ENCODE measurements at places on chromosomes 6 and 20.

- no peak for DNase-seq
These were observed 75.1 kb downstream of the CDC40 start for GRCh38 chr6:110255211-110255750.

GRCh38 chr6:137717074-137718073 lies 149.7 kb upstream of the TNFAIP3 start:
- peak; percentile 28 for DNase-seq

- DNase-seq = no peak
These were observed 3.3 kb downstream of the ENTPD6 start for GRCh38 chr20:25198663-25199383.

DNA sequence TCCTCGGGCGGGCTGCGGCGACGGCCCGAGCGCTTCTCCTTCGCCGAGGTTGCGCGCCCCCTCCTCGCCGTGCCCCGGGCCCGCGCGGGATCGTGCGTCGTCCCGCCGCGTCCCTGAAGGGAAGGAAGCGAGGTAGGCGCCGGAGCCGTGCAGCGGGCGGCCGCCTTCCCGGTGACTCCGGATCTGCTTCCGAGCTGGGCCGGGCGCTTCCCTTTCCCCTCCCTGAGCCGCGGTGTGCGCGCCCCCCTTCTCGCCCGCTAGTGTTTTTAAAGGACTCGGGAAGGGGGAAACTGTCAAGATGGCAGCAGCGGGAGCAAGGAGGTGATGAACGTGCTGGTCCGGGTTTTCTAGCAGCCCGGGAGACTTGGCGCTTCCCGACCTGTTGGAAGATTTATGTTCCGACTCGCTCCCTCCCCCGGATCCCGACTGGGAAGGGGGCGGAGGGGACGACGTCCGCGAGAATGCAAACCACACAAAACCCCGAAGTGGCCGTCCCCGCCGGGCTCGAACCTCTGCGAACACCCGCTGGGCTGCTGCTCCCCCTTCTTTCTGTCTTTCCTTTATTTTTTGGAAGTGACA lies 744 bp upstream of the FOXO3 start:
- DNase-seq = no peak

DNA sequence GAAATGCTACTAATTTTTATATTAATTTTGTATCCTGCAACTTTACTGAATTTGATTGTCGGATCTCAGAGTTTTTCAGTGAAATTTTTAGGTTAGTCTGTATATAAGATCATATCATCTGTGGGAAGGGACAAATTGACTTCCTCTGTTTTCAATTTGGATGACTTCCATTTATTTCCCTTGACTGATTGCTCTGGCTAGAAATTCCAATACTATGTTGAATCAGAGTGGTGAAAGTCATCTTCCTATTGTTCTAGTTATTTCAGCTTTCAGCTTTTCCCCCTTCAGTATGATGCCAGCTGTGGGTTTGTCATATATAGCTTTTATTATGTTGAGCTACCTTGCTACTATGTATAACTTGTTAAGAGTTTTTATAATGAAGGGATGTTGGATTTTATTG lies 771.2 kb downstream of the KIF16B start:
- DNase-seq = no peak

DNA sequence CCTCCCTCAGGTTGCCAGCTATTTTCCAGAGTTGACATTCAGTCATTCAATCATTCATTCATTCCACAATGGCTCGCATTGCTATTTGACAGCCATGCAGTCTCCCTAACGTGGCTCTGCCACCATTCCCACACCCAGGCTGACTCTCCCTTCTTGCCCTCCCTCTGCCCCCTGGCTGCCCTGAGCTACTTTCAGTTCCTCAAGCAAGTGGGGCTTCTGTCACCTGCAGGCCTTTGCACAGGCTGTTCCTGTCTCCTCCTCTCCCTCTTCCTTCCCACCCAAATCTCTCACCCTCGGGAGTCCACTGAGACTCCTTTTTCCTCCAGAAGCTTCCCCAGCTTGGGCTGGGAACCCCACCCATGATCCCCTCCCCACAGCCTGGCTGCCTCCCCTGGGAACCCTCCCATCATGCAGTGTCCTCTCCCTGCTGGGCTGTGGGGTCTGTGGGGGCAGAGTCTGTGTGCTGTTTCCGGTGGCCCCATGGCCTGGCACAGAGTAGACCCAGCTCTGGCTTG lies 2.6 kb downstream of the PACSIN1 start:
- no peak for DNase-seq

DNA sequence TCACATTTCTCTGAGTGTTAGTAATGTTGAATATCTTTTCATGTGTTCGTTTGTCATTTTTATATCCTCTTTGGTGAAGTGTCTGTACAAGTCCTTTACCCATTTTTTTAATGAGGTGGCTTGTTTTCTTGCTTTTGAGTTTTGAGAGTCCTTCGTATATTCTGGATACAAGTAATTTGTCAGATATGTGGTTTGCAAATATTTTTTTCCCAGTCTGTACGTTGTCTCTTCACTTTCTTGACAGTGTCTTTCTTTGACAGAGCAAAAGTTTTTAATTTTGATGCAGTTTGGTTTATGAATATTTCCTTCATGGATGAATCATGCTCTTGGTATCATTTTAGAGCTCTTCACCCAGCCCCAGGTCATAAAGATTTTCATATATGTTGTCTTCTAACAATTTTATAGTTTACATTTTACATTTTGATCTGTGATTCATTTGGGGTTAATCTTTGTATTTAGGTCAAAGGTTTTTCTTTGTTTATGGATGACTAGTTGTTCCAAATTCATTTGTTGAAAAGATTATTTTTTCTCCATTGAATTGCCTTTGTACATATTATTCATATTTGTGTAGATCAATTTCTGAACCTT lies 152.5 kb downstream of the MRPL14 start:
- DNase-seq = no peak

- DNase-seq = no peak
These were observed 217.3 kb upstream of the SULF2 start for GRCh38 chr20:48002517-48002970.

GRCh38 chr6:4522453-4522852 lies 253.8 kb upstream of the CDYL start:
- no peak for DNase-seq

DNA sequence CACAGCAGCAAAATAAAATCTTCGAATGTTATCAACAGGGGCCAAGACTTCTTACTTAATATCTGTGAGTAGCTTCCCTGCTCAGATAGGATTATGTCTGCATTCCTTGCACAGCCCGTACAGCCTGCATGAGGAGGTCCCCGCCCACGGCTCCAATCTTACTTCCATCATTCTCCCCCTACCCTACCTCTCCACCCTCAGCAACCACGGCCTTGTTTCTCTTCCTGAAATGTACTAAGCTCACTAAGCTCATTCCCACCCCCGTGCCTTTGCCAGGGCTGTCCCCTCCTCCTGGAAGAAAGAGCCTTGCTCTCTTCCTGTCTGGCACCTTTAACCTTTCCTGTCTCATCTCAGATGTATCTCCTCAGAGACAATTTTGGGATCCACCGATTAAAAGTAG lies 120.4 kb downstream of the BCAS1 start:
- DNase-seq = no peak

GRCh38 chr6:170516783-170517616 lies 36.1 kb downstream of the PSMB1 start:
- peak; percentile 10 for DNase-seq

DNA sequence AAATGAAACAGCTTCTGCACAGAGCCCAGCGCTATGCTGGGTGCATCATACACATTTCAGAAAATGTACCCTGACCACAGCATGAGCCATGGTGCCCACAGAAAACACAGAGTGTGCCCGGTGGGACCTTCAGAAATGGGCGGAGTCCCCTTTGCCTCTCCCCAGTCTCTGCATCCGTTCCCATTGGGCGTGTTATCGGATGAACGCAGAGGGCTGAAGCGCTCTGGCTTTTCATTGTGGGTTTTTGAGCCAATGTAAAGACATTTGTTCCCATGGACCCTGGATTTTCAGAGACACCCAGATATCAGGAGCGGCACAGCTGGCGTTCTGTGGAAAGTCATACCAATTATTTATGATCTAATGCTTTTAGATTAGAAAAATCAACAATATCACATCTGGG lies 99.8 kb downstream of the DACT2 start:
- DNase-seq = no peak

DNA sequence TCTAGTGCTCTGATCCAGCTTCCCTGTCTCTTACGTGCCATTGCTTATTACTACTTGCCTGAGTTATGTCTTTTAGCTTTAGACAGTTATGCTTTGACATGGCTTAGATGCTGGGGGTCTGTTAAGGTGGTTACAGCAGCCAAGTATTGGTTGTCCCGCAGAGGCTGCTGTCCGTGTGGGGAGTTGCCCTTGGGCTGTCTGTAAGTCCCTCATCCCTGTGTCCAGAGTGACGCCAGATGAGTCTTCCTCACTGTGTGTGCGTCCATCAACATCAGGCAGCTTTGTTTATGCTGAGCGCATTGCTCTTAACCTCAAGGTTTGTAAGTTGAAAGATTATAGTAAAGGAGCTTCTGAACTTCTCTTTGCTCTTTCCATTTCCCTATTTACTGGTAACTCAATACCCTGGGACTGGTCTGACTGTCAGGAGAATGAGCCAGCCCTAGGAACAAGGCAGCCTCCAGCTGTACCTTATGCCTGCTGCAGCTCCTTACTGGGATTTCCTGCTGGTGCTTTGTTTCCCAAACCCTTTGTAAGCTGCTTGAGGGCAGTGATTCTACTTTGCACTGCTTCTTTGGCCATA lies 7.2 kb downstream of the FAM120B start:
- DNase-seq = no peak

DNA sequence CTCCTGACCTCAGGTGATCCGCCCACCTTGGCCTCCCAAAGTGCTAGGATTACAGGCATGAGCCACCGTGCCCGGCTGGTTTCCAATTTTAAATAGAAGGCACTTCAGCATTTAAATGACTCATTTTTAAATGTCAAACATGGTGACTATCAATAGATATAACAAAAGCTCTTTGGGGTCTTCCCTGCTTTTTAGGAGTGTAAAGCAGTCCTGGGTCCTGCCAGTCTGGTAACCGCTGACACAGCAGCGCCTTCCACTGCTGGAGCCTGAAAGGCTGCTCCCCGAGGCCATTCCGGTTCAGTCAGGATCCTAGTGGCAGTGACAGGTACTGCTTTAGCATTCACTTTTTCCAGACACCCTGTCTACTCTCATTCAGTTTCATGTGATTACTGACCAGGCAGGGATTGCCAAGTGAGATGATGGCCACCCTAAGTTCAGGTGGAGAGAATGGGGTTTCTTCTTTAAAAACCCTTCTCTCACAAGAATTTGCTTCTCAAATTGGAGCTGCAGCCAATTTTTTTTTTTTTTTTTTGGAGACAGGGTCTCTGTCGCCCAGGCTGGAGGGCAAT lies 5.1 kb downstream of the DIDO1 start:
- DNase-seq = peak; percentile 36

GRCh38 chr6:131803007-131803769 lies 4.6 kb upstream of the ENPP1 start:
- no peak for DNase-seq

DNA sequence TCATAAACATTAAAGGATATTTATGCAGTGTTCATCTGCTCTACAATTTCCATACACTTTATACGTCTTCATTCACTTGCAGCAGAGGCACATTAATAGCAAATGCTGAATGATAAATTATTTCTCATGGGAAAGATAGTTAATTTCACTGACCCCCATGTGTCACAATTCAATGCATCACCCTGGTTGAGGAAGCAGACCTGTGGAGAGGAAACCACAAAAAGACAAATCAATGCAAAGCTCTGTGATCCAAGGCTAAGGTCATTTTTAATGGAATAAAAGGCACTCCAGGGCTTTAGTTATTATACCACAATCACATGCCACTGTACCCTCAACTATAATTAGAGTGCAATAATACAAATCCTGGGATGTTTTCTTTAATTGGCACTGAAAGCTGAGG lies 40.3 kb upstream of the TENT5A start:
- DNase-seq = no peak

GRCh38 chr20:51668947-51669346 lies 99.2 kb downstream of the ATP9A start:
- no peak for DNase-seq

DNA sequence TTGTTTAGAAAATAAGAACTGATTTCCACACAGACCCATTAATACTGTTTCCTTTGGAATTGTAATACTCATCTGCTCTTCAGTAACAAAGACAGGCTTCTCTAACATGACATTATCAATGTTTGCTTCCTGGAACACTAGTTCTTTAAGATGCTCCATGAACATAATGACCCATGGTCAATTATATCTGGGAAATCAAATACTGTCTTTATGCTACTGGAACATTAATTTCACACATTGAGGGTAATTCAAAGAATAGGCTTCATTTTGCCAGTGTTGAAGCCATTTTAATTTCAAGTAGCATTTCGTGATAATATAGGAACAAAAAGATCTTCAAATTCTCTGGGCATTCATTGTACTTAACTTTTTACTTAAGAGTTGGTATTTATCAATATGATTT lies 80.9 kb downstream of the OPN5 start:
- no peak for DNase-seq

- no peak for DNase-seq
These were observed 84.7 kb downstream of the PRSS35 start for GRCh38 chr6:83597051-83597450.
